Calu3 (cell line): ENCODE measurements at places on chromosomes 1 and 21. TPM values are rescaled to one million over a fixed set of nuclear protein-coding genes. Genes with fewer than 3 reads are reported as not detected.

C1orf159 gene
- total RNA-seq = 32.4 and 34.7 TPM in 2 replicates

KMO gene
- total RNA-seq = 0.85 TPM in 1 of 2 replicates, not detected in the other

PKP1 gene
- total RNA-seq = 0.09 and 0.17 TPM in 2 replicates

TSPAN1 gene
- 46.2 and 94.8 TPM in 2 replicates for total RNA-seq

C8B gene
- total RNA-seq = not detected in 2 replicates

HP1BP3 gene
- total RNA-seq = 229 and 247 TPM in 2 replicates

ASAP3 gene
- total RNA-seq = 2.9 and 3.5 TPM in 2 replicates

IL19 gene
- not detected in 2 replicates for total RNA-seq

RBM11 gene
- total RNA-seq = 0.81 and 1.7 TPM in 2 replicates

AMY1C gene
- total RNA-seq = not detected in 2 replicates

FAM177B gene
- 0.59 TPM in 1 of 2 replicates, not detected in the other for total RNA-seq

- DNase-seq = no peak
Observed at GRCh38 chr1:30334767-30335166, 388.6 kb downstream of the MATN1 start.

DNA sequence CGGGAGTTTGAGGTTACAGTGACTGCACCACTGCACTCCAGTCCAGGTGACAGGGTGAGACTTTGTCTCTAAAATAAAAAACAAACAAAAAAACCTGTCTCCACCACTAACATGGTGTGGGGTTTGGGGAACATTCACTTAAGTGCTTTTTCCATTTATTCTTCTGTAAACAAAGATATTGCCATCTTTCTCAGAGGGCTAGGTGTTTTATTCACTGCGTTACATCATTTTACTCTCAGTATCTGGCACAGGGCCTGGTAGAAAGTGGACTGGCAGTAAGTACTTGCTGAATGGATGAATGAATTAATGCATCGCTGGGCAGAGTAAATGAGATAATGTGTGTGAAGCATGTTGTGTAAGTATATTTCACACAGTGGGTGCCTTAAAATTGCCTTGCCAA, 20.1 kb downstream of the KIAA0040 start:
- no peak for DNase-seq

DNA sequence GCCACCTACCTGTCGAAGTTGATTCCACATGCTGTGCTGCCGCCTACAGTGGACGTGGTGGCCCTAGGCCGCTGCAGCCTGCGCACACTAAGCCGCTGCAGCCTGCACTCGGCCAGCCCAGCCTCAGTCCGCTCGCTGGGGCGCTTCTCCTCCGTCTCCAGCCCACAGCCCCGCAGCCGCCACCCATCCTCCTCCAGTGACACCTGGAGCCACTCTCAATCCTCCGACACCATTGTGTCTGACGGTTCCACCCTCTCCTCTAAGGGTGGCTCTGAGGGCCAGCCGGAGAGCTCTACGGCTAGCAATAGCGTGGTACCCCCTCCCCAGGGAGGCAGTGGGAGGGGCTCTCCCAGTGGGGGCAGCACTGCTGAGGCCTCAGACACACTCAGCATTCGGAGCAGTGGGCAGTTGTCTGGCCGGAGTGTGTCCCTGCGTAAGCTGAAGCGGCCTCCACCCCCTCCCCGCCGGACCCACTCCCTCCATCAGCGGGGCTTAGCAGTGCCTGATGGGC, 46.9 kb downstream of the YARS1 start:
- DNase-seq = no peak

- DNase-seq = no peak
Observed at GRCh38 chr1:77065693-77066342, 153.4 kb downstream of the PIGK start.

- no peak for DNase-seq
Observed at GRCh38 chr21:45156459-45156858, 82.1 kb downstream of the ADARB1 start.

DNA sequence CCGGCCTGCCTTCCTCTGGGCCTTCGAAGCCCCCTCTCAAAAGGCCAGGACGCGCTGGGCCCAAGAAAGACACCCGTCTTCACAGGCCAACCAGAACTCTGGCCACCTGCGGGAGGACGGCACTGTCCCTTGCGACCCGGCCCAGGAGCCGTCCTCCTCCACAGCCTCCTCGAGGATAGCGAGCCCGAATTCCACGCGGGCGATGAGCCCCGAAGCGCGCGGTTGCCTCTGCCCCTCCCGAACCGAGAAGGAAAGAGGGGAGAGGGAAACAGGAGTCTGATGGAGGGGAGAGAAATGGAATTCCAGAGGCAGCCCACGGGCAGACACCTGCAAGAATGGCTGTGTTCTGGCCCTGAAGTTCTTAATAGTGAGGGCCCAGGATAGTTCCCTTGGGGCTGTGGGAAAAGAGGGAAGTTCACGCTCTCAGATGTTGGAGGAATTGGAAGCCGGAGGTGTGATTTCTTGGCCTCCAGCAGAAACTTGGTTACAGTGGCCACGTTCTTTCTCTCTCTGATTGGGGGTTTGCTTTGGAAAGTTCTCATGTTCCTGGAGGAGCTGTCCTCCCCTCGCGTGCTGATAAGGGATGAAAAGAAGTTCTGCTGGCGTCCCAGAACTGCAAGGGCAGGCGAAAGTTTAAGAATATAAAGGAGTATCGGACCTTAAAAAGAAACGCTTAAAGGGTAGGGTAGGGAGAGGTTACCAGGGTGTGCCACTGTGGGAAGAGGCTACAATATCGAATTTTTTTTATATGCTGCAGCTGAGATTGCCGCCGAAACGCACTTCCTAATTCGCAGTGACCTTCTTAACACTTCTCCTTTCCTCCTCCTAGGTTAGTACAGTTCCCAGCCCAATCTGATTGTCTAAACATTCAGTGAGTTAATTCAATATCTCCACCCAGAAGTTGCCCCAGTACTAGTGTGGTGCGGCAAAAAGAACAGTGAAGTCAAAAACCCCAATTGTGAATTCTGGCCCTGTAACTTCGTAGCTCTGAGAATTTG, 5.8 kb upstream of the SLC44A5 start:
- no peak for DNase-seq

- DNase-seq = peak; percentile 53
Observed at GRCh38 chr1:165408518-165408917, 36.4 kb downstream of the RXRG start.

DNA sequence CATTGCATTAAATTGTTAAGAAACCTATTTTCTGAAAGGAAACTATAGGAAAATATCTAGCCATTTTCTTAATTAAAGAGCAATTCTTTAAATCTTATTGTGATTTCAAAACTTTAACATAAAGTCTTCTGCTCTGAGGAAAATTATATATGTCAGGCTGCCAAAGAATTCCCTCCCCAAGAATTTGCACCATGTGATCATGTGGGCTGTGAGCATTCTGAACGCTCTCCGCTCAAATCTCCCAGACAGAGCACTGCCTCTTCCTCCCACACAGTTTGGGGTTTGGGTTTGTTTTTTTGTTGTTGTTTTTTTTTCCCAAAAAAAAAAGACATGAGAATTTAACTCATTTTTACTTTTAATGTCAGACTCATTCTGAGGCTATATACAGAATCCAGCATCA, 155.9 kb upstream of the PALMD start:
- DNase-seq = no peak

DNA sequence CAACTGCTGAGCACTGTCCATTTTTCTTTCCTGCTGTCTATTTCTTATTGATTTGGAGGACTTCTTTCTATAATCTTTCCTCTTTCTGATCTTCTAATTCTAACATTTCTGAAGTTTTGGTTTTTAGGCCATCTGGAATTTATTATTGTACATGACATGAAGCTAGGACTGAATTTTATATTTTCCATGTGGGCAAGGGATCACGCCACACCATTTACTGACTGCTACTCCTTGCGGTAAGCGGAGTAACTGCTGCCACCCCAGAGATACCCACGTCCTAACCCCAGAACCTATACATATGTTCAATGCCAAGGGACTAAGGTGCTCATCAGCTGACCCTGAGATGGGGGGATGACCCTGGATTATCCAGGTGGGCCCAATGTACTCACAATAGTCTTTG, 70.6 kb downstream of the NPHP4 start:
- DNase-seq = no peak

DNA sequence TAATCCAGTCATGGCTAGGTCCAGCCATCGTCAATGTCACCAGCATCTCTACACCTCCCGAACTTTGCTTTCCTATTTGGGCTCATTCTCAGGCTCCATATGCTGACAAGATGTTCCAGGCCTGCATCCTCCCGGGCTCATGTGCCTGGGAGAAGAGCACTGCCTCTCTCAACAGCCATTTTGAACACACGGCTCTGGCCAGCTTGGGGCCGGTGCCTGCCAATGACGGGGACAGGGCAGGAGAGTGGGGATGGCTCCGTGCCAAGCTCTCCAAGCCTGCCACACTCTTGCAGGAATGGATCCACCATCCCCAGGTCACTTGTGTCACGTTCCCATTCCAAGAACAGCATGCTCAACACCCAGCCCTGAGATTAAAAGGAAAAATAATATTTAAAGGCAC, 61.4 kb upstream of the PAX7 start:
- no peak for DNase-seq

GRCh38 chr1:158013840-158014730, 20.6 kb downstream of the KIRREL1 start:
- DNase-seq = no peak

DNA sequence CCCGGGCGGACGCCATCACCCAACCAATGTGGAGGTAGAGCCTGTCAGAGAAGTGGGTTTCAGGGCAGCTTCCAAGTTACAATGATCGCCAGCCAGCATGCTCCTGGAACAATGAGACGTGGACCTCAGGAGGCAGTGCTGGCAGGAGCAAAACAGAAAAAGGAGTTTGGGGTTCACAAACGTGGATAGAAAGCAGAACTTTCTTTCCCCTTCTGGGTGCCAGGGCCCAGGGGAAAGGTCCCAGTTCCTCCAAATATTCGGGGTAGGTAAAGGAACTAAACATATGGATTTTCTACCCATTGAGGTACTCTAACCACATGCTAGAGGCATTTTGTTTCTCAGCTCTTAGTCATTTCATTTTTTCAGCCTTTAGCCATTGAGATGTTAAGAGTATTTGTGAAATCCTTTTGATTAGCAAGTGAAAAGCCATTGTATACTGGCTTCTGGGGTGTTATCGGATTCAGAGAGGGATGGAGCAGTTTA, 488.4 kb upstream of the ADGRL2 start:
- DNase-seq = no peak

DNA sequence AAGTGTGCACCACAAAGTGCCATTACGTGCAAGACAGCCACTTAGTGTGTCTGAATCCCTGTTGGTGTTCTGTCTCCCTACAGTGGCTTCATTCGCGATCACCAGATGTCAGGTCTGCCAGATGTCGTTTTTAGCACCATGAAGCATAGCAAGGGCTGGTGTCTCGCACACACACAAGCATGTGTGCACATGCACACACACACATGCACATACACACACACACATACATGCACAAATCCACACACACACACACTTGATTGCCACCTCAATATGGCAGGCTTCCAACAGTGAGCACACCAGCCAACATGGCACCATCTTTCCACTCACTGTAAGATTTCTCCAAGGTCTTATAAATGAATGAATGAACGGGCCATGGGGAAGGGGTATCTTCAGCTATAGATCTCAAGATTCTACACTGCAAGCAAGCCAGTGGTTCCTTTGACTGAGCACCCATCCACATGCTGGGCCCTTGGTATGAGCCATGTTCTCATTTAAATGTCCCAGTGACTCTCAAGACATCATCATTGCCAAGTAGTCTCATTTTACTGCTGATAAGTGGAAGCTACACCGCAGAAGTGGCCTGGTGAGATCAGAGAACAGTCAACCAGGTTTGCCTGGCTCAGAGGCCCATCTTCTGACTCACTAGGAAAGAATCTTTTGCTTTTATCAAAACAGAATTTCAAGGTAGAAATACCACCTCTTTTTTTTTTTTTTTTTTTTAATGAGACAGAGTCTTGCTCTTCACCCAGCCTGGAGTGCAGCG, 84.9 kb downstream of the SIM2 start:
- peak; percentile 33 for DNase-seq

GRCh38 chr1:63688302-63688890, 85.4 kb upstream of the ROR1 start:
- no peak for DNase-seq

GRCh38 chr1:207841901-207842300, 69.0 kb downstream of the CD34 start:
- no peak for DNase-seq

GRCh38 chr1:244788493-244789275, 46.8 kb upstream of the COX20 start:
- no peak for DNase-seq

GRCh38 chr1:204923626-204924012, 53.0 kb downstream of the NFASC start:
- no peak for DNase-seq

DNA sequence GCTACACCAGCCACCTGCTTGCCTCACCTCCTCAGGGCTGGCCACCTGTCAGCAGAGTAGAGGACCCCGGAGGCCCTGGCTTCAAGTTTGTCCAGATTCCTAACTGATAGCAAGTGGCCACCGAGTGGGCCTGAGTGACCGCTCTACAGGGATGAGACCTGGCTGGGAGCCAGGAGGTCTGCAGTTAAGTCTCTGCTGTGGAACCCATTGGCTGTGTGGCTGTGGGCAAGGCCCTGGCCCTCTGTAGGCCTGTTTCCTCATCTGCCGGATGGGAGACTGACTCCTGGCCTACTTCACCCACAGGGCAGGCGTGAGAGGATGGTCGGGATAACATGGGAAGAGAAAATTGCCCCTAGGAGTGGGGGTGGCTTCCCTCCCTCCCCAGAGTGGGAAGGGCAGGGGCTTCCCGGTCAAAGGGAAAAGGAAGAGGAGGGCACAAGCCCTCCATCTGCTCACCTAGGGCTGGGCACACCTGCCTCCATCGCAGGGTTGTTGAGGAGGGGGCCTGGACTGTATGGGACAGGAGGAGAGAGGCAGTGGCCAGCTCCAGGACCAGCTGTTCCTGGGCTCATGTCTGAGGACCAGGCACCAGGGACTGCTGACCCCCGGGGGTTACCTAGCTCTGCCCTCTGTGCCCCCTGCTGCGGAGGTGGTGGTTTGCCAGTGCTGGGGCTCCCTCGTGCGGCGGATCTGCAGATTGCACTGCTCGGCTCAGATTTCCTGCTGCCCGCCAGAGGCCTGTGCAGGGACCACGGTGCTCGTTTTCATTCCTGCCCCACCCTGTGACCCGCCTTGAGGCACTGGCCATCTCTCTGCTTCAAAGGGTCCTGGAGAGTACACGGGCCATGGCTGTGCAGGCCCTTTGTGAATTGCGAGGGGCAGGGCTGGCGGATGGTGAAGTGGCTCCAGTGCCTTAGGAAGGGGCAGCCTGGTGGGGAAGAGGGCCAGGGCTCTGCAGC, 9.1 kb upstream of the MTFR1L start:
- peak; percentile 71 for DNase-seq

- no peak for DNase-seq
Observed at GRCh38 chr1:181726320-181727012, 243.1 kb downstream of the CACNA1E start.

DNA sequence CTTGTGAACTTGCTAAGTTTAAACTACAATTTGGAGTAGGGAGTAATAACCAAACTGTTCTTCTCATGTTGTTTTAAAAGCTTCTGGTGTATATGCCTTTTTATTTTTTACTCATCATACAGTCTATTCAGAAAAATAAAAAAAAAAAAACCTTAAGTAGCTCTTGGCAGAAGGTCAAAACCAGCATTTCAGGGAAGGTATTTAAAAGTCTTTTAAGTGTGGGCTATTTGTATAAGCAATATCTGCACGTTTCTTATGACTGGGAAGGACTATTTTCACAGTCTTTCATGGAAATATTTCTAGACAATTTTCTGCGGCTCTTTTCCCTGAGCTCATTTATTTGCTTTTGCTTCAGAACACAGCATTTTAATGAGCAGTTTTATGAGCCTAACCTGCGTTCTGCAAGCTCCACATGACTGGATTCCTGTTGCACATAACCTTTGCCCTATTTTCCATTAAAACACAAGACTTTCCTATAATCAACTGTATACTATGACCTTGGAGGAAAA, 60.9 kb upstream of the C1orf105 start:
- DNase-seq = no peak
